ENCODE measurements at places on chromosomes 5 and 9. TPM values are rescaled to one million over a fixed set of nuclear protein-coding genes. Genes with fewer than 3 reads are reported as not detected.

Gene GGTA1
- total RNA-seq: 8.8 TPM

Gene PKD2L2
- total RNA-seq: 0.62 TPM

Gene CRB2
- total RNA-seq: not detected

Gene PCDHGA1
- total RNA-seq: 4.6 TPM

Gene RFESD
- 2.7 TPM for total RNA-seq

Gene TBC1D13
- 15.7 TPM for total RNA-seq

Gene CYLC2
- total RNA-seq: not detected
